Breast epithelium (tissue), 4 donors: ENCODE measurements at places on chromosomes 12 and 14. TPM values are rescaled to one million over a fixed set of nuclear protein-coding genes. Genes with fewer than 3 reads are reported as not detected.
A peak's percentile ranks its signal among the peaks of the same experiment; 100 is the strongest.

DNA sequence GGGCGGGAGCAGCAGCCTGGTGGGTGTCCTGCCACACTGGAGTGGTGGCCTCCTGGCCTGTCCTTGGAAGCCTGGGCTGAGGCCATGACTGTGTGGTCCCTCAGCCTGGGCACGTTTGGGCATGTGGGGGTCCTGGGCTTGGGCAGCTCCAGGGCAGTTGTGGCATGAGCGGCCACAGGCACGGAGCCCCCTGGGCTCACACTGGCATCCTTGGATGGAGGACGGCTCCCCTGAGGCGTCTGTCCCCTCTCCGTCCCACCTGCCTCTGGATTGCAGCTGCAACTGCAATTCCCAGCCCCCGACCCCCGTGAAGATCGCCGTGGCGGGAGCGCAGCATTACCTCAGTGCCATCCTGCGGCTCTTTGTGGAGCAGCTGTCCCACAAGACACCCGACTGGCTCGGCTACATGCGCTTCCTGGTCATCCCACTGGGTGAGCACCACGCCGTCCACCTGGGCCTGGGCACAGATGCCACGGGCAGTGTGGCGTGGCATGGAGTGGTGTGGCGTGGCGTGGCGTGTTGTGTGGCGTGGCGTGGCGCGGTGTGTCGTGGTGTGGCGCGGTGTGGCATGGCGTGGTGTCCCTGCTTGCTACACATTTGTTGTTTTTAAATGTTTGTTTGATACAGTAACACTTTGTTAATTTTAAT is 15.1 kb upstream of the TEX22 start:
- H3K4me1 ChIP-seq: no peaks in the 10 kb centered on the region
- H3K27me3 ChIP-seq: no peaks in the 10 kb centered on the region
- H3K27ac ChIP-seq: no peak overlapping the region

DNA sequence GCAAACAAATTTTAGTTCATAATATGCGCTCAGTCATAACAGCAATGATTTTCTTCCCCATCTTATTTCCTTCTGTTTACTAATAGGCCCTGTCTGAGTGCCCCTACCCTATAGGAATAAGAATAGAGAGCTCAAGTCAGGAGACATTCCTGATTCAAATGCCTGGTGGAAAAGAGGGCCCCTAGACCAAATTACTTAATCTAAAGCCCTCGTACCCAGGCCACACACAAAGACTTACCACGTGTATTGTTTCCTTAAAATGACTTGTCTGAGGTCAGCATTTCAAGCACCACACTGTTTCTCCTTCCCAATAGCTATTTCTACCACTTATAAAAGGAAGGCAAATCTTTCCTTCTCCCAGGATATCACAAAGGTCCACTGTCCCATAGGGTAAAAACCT is 314.9 kb upstream of the TMTC1 start:
- no peaks in the 10 kb centered on the region for H3K27me3 ChIP-seq
- no peak overlapping the region for H3K27ac ChIP-seq

The RNASE7 gene
- total RNA-seq: 1.6 TPM

The KLRK1 gene
- 2.6 TPM for total RNA-seq

- no peaks in the 10 kb centered on the region for H3K4me1 ChIP-seq
- H3K4me3 ChIP-seq: no peak overlapping the region
- no peak for DNase-seq
- H3K36me3 ChIP-seq: no peaks in the 10 kb centered on the region
Observed at GRCh38 chr14:90425373-90425879, 28.6 kb downstream of the CALM1 start.

DNA sequence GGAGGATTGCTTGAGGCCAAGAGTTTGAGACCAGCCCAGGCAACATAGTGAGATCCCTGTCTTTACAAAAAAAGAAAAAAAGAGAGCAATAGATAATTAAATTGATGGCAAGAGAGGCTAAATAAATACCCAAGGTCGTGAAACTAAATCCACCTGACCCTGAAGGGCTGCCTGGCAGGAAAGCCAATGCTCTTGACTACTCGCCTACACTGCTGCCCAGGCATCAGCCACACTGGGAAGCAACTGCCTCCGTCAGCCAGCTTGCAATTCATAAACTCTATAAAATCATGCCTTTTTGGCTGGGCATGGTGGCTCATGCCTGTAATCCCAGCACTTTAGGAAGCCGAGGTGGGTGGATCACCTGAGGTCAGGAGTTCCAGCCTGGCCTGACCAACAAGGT is 31.7 kb upstream of the RASSF3 start:
- H3K4me3 ChIP-seq: no peak overlapping the region
- H3K27ac ChIP-seq: no peak overlapping the region
- no peaks in the 10 kb centered on the region for H3K36me3 ChIP-seq
- no peaks in the 10 kb centered on the region for H3K4me1 ChIP-seq

DNA sequence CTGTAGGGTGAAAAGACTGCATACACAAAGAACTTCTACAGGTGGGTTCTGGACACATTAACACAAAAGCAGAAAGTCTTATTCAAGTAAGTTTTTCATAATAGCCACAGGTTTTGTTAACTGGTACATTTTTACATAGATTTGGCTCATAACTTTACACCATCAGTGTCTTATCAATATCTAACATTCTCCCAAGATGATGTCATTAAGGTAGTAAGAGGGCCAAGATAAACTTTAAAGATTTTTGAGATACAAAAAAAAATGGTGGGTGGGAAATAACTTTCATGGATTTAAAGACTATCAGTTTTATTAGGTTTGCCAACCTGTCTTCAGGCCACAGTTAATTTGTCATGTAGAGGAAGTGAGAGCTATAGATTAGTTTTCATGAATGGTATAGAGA is 1.7 kb downstream of the SUPT16H start:
- DNase-seq: no peak
- H3K4me1 ChIP-seq: peaks cover 4% of the 10 kb centered on the region
- H3K4me3 ChIP-seq: no peak overlapping the region
- H3K27me3 ChIP-seq: no peaks in the 10 kb centered on the region
- no peak overlapping the region for H3K27ac ChIP-seq

GRCh38 chr12:6605421-6606330 is 1.5 kb downstream of the CHD4 start:
- H3K4me1 ChIP-seq: peaks cover 12% of the 10 kb centered on the region
- H3K36me3 ChIP-seq: peaks cover 6% of the 10 kb centered on the region
- peak overlapping the region; percentile 98 for H3K27ac ChIP-seq
- H3K27me3 ChIP-seq: no peaks in the 10 kb centered on the region
- no peak for DNase-seq

The ANO4 gene
- 0.33 TPM for total RNA-seq

DNA sequence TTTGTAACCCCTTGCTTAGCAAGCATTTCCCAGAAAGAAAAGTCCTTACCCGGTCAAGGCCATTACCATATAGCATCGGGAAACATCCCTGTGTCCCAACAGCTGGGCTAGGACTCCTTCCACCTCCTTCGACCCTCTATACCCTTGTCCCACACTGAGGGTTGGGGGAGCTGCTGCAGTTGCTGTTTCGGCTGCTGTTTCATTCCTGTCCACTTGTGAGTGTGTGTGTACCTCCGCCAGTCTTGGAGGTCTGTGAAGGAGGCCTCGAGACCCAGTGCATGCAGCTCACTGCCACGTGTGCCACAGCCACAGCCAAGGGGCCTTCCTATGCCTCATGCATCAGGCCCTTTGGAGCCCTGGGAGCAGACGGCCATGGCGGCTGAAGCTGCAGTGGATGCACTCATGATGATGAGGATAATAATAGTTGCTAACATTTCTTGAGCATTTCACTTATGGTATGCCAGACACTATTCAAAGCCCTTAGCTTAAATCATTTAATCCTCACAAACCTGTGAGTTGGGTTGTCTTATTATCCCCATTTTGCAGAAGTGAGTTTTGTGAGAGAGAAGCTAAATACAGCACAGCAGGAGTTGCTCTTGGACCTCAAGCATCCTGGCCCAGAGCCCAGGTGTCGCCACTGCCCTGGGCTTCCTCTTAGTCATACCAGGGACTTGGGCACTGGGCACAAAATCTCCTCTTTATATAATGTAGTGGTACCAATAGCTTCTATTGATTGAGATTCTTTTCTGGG is 156.5 kb downstream of the PRKCH start:
- peak overlapping the region; percentile 82 for H3K27ac ChIP-seq
- no peak overlapping the region for H3K4me3 ChIP-seq
- H3K4me1 ChIP-seq: peaks cover 4% of the 10 kb centered on the region
- no peaks in the 10 kb centered on the region for H3K36me3 ChIP-seq
- DNase-seq: peak; percentile 68
- no peaks in the 10 kb centered on the region for H3K27me3 ChIP-seq

GRCh38 chr12:100797786-100798185 is 3.2 kb downstream of the ANO4 start:
- no peak overlapping the region for H3K4me3 ChIP-seq
- DNase-seq: no peak

DNA sequence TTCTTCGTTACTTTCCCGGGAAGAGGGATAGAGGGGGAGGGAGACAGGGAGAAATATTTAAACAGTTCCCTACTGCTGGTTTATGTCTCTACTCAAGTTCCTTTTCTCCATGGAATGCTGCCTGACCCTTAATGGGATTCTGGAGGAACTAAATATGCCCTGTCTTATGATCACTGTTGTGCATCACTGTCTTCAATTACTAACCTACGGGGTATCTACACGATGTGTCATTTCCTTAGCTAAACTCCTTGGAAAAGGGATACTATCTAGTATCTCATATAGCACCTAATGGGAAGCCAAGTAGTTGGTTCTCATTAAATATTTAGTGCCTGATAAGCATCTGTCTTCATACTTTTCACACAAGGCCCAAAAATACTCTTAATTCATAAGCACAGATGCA is 37.5 kb upstream of the FBLN5 start:
- no peaks in the 10 kb centered on the region for H3K36me3 ChIP-seq
- H3K27ac ChIP-seq: no peak overlapping the region
- no peaks in the 10 kb centered on the region for H3K27me3 ChIP-seq
- DNase-seq: no peak
- H3K4me1 ChIP-seq: no peaks in the 10 kb centered on the region

The NGB gene
- not detected for total RNA-seq

- no peak for DNase-seq
- no peaks in the 10 kb centered on the region for H3K27me3 ChIP-seq
- peak overlapping the region; percentile 79 for H3K4me3 ChIP-seq
- peaks cover 4% of the 10 kb centered on the region for H3K4me1 ChIP-seq
- no peaks in the 10 kb centered on the region for H3K36me3 ChIP-seq
Observed at GRCh38 chr12:55932551-55932910, 1.6 kb downstream of the DGKA start.

- H3K4me3 ChIP-seq: no peak overlapping the region
- H3K27me3 ChIP-seq: no peaks in the 10 kb centered on the region
Observed at GRCh38 chr12:62211510-62211909, 48.7 kb upstream of the USP15 start.

The PAH gene
- not detected for total RNA-seq

DNA sequence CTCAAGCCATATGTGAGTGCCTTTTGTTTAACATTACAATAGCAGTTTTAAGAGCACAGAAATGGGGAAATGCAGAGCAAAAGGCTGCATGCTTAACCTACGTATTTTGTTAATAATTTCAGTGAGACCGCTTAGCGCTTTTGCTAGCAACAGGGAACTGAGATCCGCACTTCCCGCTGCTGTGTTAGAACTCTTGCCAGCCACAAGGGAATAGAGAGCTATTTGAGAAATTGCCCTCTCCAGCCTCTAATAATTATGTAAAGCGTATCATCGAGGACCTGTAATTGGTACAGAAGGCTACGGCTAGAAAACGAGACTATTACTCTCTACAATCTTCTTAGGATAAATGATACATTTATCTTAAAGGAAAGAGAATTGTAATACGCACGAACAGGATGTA is 205.2 kb upstream of the GRIP1 start:
- no peak for DNase-seq
- no peak overlapping the region for H3K4me3 ChIP-seq
- no peaks in the 10 kb centered on the region for H3K4me1 ChIP-seq
- H3K27me3 ChIP-seq: no peaks in the 10 kb centered on the region
- H3K36me3 ChIP-seq: no peaks in the 10 kb centered on the region

- peaks cover 4% of the 10 kb centered on the region for H3K4me1 ChIP-seq
- H3K27ac ChIP-seq: no peak overlapping the region
- H3K4me3 ChIP-seq: no peak overlapping the region
Observed at GRCh38 chr12:57586128-57586527, 4.9 kb upstream of the PIP4K2C start.

- no peaks in the 10 kb centered on the region for H3K27me3 ChIP-seq
- no peaks in the 10 kb centered on the region for H3K4me1 ChIP-seq
- no peaks in the 10 kb centered on the region for H3K36me3 ChIP-seq
- H3K27ac ChIP-seq: no peak overlapping the region
Observed at GRCh38 chr12:10331642-10332239, 24.1 kb downstream of the KLRD1 start.

DNA sequence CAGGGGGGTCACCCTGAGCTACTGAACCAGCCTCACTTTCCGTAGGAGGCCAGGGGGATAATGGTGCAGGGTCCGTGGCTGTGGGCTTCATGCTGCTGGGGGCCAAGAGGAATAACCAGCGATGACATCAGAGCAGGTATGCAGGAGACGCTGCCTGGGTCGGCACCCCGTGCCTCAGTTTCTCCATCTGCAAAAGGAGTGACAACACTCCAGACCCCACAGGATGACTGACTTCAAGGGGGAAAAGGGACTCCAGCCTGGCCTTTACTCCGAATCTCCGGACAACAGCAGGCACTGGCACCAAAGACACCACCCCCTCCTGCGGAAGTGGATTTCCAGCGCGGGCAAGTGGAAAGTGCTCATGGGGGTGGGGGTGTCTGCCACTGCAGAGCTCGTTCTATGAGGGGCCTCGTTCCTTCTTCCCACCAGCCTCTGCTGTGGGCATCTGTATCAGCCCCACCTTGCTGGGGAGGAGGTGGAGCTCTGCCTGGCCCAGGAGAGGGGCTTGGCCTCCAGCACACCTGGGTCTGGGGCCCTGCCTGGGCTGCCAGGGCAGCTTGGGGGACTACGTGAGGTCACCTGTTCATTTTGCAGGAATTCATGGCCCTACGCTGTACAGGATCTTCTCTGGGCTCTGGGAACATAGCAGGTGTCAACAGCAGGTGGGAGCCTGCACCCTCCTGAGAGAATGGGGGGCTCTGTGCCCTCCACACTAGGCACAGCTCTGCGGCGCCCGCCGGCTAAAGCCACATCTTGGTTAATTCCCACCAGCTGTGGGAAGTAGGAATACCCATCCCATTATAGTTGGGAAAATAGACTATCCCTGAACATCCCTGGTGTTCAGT is 216.6 kb upstream of the C14orf180 start:
- H3K27me3 ChIP-seq: peaks cover 53% of the 10 kb centered on the region
- no peak overlapping the region for H3K4me3 ChIP-seq
- peak; percentile 14 for DNase-seq
- no peaks in the 10 kb centered on the region for H3K4me1 ChIP-seq
- no peaks in the 10 kb centered on the region for H3K36me3 ChIP-seq
- H3K27ac ChIP-seq: no peak overlapping the region

GRCh38 chr12:115790526-115790925 is 487.0 kb downstream of the MED13L start:
- H3K4me3 ChIP-seq: no peak overlapping the region
- H3K36me3 ChIP-seq: no peaks in the 10 kb centered on the region
- no peaks in the 10 kb centered on the region for H3K4me1 ChIP-seq
- DNase-seq: no peak
- H3K27me3 ChIP-seq: peaks cover 2% of the 10 kb centered on the region

DNA sequence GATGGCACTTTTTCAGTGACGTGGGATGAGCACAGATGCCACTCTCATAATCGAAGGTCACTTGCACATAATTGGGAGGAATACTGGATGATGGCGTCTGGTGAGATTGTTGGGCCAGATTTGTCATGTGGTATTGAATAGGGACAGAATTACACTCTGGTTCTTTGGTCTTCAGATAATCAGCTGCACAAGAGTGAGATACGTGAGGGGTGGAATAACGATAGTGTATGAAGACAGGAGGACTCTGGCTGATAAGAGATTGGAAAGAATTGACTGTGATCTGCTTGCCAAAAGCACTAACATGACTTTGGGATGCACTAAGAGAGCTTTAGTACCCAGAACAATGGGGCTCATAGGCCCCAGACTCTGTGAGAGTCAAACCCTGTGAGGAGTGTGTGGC is 7.0 kb upstream of the RABGGTA start:
- H3K36me3 ChIP-seq: no peaks in the 10 kb centered on the region
- no peaks in the 10 kb centered on the region for H3K27me3 ChIP-seq
- DNase-seq: no peak
- no peak overlapping the region for H3K27ac ChIP-seq

The NINJ2 gene
- total RNA-seq: 17.0 TPM
